Neural progenitor cell (in vitro differentiated cells): ENCODE measurements at places on chromosomes 3 and 15.

DNA sequence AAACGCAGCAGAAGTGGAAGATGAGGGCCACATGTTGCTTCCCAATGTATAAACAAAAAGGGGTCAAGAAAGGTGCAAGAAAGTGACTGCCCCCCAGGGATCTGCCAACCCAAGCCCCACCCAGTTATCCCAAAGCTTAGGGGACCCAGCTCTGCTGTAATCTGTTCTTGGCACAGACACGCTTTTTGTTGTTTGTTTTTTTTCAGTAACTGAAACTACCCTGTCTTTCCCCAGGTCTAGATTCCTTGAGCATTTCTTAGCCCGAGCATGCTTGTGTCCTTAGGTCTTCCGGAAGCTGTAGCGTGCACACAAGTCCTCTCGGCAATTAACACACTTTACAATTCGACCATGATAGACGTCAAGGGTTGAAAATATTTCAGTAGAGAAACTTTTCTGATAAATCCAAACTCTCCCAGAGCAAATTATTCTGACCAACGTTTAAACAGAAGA, 8.5 kb upstream of the PPARG start:
- no peak for DNase-seq

GRCh38 chr3:58258392-58259055, 20.9 kb downstream of the ABHD6 start:
- DNase-seq: peak; percentile 68

- DNase-seq: peak; percentile 90
Measured at GRCh38 chr15:29570948-29571791, 251.1 kb downstream of the TJP1 start.

GRCh38 chr3:15269091-15269989, 63.0 kb downstream of the SH3BP5 start:
- DNase-seq: no peak

- no peak for DNase-seq
Measured at GRCh38 chr15:39413558-39413957, 167.3 kb upstream of the THBS1 start.

DNA sequence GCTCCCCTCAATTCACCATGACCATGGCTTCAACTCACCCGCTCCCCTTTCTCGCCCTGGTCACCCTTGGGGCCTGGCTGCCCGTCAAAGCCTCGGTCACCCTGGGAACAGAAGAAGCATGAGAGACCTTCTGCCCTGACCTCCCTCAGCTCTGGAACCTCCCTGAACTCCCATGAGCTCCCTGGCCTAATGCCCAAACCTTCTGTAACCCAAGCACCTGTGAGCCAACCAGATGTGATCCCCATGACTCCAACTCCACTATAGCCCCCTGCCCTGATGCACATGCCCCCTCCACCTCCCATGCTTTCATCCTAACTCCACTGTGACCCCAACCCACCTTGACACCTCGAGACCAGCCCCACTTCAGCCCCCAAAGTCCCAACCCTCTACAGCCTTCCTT, 3.5 kb upstream of the UCN2 start:
- DNase-seq: no peak

- DNase-seq: no peak
Measured at GRCh38 chr3:158709666-158710083, 22.6 kb downstream of the RARRES1 start.

DNA sequence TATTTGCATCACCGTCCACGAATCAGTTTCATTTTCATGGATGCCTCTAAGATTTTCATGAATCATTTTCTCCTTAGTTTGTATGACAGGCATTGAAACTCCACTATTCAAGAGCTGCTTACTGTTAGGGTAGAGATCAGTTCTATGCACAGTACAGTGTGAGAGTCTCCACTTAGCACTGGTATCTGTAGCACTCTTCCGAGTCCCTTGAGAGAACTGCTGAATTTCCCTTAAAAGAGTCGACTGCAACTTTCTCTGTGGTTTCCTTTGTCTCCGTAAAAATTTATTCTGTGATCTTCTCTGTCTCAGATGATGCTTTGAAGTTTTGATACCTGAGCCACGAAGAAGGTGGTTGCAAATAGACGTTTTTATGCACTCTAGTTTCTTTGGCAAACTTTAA, 14.8 kb downstream of the GTPBP8 start:
- DNase-seq: no peak

- no peak for DNase-seq
Measured at GRCh38 chr3:74531491-74531890, 83.0 kb downstream of the CNTN3 start.

- no peak for DNase-seq
Measured at GRCh38 chr3:151919030-151919328, 45.5 kb downstream of the SUCNR1 start.

DNA sequence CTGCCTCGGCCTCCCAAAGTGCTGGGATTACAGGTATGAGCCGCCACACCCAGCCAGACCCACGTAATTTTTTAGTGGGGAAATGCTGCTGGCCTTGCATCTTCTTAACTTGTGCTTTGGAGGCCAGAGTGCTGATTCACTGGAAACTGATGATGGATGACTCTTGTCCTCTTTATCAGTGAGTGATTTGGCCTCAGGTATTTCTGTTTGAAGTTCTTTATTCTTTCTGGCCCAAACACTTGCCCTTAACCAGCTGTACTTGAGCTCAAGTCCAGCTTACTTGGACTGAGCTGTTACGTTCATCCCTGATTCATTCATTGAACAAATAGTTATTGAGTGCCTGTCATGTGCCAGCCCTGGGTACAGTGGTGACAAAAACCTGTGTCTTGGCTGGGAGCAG, 4.2 kb downstream of the PTPN23 start:
- DNase-seq: no peak
